ENCODE measurements at places on chromosomes 6 and 20.

- no peak for DNase-seq
Measured at GRCh38 chr6:127383988-127384387, 40.6 kb upstream of the ECHDC1 start.

GRCh38 chr6:156599366-156599765 is 177.8 kb upstream of the ARID1B start:
- no peak for DNase-seq

- DNase-seq: no peak
Measured at GRCh38 chr6:60867548-60867947, 1418.5 kb downstream of the KHDRBS2 start.

- DNase-seq: peak; percentile 36
Measured at GRCh38 chr20:2387180-2387577, 6.5 kb downstream of the TGM6 start.

DNA sequence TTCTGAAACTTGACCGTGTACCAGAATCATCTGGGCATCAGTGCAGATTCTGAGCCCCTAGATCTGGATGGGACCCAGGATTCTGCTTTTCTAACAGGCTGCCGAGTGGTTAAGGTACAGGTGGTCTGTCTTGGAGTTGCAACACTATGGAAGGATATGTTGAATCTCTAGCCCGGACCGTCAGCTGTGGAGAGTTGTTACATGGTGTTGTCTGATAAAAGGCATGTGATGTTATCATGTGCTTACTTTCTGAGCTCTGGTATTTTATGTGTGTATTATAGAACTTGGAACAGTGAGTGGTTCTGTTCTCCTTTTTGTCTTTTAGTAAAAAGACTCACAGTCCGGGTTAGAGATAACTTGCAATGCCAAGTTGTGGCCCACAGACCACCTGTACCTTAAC is 123.0 kb downstream of the JARID2 start:
- no peak for DNase-seq

- no peak for DNase-seq
Measured at GRCh38 chr6:33904747-33905065, 100.9 kb upstream of the MLN start.

DNA sequence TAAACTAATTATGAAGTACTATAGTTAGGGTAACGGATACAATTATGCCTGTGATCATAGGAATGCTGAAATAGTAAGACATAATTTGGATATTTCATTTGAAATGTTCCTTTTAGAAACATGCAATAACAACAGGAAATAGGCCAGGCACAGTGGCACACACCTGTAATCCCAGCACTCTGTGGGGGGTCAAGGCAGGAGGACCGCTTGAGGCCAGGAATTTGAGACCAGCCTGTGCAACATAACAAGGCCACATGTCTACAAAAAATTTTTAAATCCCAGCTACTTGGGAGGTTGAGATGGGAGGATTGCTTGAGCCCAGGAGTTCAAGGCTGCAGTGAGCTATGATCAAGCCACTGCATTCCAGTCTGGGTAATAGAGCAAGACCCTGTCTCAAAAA is 25.7 kb upstream of the MYO6 start:
- no peak for DNase-seq

- DNase-seq: no peak
Measured at GRCh38 chr20:2144850-2145249, 43.2 kb downstream of the STK35 start.

DNA sequence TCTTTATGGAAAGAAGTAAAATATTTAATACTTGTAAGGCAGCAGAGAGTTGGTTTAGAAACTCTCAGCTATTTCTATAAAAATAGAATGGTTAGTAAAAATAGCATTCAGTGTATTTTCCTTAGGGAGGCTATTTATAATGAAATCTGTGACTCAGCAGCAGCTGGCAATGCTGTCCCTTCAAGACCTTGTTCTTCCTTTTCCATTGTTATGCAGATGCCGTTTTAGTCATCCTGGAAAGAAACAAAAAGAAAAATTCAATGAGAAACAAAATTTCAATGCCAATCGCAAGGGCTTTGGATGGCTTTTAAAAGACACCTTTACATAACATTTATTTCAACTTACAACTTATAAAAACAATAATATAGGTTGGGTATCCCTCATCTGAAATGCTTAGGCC is 17.5 kb downstream of the MPC1 start:
- DNase-seq: no peak

GRCh38 chr6:111714416-111715270 is 109.0 kb upstream of the TRAF3IP2 start:
- peak; percentile 36 for DNase-seq

DNA sequence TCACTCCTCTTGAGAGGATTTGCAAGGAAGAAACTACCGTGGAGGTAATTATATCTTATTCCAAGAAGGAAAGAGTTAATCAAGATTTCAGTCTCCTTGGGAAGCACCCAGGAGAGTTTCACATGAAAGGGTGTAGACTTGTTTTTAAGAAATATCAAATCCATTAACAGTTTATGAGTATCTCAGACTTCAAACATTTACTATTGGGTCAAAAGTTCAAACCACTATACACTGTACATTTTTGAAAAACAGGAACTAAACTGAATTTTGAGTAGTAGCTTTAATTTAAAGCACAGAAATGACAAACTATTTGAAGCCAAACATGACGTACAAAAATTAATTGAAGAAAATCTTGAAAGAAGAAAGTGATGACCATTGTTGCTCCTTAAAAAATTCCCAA is 164.0 kb downstream of the FOXC1 start:
- DNase-seq: no peak

- no peak for DNase-seq
Measured at GRCh38 chr6:54188846-54189245, 77.6 kb downstream of the MLIP start.

- no peak for DNase-seq
Measured at GRCh38 chr6:133891927-133892812, 3.3 kb downstream of the TCF21 start.

DNA sequence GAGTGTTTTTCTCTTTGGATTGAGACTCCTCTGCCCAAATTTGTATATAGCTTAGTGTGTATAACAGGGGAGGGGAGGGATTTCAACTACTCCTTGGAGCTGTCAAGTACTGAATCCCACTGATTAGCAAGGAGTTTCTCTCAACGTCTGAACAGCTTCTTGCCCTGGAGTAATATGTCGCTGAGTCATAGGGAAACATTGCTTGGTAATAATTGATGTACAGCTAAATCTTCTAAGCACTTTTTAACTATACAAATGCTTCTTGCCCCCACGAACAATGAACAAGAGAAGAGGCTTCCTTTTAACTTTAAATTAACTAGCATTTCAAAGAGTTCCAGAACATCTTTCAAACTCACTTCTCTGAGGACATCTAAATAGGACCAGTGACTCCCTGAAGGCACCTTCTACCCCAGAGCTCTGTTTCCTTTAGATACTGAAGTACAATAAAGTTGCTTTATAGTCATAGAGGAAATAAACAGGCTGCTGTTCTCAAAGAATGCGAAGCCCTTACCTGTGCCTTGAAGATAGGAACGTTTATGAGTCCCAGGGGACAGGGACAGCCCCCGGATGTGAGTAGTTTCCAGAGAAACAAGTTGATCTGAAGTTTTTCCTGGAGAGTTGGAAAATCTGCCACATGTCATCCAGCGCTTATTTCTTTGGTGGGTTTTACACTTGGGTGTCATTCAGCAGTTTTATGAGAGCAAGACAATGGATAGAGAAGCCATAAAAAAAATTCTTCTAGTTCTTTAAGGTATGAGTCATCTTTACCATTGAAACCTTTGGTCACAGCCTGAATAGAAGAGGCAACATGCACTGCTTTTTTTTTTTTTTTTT is 462.5 kb upstream of the BTBD3 start:
- no peak for DNase-seq

All from CD4-positive, alpha-beta T cell treated with Interleukin-21 for 1 hour (primary cell).